ENCODE measurements at places on chromosomes 2 and 18.
A peak's percentile ranks its signal among the peaks of the same experiment; 100 is the strongest.

DNA sequence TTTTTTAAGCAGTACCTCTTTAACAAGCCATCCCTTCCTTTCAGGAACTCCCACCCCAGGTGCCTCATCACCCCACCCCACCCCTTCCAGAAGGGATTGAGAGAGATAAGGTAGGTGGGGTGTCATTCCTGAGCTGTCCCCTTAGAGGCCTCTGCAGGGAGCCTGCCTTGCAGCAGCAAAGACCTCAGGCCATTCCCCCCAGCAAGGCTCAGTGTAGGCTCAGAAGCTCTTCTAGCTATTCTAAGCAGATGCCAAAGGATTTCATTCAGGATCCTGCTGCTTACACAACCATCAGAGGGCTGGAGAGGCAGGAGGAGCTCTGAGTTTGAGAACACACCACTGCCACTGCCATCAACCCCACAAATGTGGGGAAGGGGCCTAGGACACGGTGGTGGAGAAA lies 5.8 kb upstream of the FIGLA start:
- no peak for DNase-seq

GRCh38 chr2:217972037-217972436 lies 30.8 kb downstream of the TNS1 start:
- no peak for DNase-seq

DNA sequence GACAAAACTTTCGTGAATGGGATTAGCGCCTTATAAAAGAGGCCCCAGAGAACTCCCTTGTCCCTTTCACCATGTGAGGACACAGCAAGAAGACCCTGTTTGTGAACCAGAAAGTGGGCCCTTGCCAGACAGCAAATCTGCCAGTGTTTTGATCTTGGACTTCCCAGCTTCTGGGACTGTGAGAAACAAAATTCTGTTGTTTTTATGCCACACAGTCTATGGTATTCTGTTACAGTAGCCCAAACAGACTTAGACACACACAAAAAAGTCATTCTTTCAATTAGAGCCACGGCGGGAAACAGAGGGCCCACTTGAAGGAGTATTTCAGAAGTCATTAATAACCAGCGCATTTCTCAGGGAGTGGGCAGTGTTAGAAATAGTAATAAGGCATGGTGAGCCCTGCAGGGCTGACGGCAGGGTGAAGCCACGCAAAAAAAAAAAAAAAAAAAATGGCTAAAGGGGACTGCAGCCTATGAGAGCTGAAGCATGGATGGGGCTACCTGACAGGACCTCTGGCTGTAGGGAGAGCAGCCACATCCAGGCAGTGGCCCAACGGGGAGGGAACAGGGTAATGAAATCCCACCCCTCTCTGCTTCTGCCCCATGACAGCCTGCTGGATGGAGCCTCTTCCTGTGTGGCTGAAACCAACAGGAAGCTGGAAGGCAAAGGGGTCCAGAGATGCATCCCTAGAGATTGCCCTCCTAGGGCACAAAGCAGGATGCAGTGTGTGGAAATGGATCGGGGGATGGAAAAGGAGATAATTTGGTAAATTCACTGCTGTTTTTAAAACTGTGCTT lies 189.3 kb downstream of the KCNS3 start:
- DNase-seq = no peak

- no peak for DNase-seq
Measured at GRCh38 chr2:21220930-21221329, 97.2 kb downstream of the TDRD15 start.

GRCh38 chr18:51171223-51171622 lies 26.3 kb downstream of the MEX3C start:
- no peak for DNase-seq

DNA sequence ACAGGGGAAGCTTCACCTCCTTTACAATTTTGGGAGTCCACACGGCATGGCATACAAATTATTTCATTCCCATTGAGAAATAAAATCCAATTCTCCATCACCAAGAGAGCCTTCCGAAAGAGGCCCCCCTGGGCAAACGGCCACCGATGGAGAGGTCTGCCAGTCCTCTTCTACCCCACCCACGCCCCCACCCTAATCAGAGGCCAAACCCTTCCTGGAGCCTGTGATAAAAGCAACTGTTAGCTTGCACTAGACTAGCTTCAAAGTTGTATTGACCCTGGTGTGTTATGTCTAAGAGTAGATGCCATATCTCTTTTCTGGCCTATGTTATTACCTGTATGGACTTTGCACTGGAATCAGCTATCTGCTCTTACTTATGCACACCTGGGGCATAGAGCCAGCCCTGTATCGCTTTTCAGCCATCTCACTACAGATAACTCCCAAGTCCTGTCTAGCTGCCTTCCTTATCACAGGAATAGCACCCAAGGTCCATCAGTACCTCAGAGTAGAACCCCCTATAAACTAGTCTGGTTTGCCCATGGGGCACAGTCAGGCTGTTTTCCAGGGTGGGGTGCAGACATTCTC lies 58.3 kb downstream of the BCL11A start:
- DNase-seq = peak; percentile 76

- DNase-seq = no peak
Measured at GRCh38 chr18:5095239-5095638, 101.8 kb downstream of the AKAIN1 start.

DNA sequence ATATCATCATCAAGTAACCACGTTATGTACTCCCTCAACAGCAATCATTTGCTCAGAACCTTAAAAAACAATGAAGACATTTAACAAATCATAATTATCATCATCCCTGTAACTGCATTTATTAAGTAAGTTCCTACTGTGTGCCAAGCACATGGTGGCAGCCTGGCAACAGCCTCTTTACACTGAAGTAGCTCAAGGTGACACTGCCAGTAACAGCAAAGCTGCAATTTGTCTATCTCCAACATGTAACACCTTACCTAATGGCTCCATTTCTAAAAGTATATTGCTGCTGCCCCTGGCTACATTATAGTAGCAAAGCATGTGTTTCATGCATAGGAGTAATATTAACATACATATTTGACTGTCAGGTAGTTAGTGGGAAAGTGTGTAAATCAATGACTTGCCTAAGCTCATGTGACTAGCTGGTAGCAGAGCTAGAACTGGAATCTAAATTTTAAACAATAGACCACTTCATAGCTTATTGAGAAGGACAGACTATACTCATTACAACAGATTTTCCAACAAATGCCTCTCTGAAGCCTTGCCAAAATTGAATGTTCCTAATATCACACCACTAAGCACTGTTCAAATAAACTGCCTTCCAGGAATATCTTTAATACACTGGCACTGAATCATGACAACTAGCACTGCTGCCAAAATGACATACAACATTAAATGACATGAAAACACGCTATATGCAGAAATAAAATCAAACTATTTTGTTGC lies 86.7 kb downstream of the L3MBTL4 start:
- no peak for DNase-seq

GRCh38 chr2:166591226-166591625 lies 97.2 kb upstream of the SCN7A start:
- no peak for DNase-seq

- no peak for DNase-seq
Measured at GRCh38 chr2:73969356-73969755, 15.4 kb upstream of the TET3 start.

DNA sequence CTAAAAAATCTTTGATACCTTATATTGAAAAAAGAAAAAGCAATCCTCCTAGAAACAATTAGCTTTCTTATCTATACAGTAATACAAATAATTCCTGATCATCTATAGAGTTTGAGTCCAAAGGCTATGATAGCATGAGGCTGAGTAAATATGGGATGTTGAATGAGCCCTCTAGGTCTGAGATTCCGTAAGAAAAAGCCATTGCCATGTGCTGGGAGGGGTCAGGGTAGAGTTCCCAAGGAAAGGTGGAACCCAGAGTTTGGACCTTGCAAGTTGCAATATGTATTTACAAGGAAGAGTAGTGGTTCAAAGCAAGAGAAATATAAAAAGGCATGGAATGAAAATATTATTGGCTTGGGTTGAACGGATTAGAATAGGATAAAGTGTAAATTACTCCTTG lies 178.1 kb downstream of the DCC start:
- no peak for DNase-seq

All from hematopoietic multipotent progenitor cell treated with erythropoietin and hydrocortisone succinate and interleukin-3 and kit ligand, for 4 days (in vitro differentiated cells).